NCI-H187 treated with DMSO at 0.1 percent for 48 hours (cell line): ENCODE measurements at places on chromosomes 2 and 18.

- DNase-seq, result no peak
These were observed 30.6 kb upstream of the PPP3R1 start for GRCh38 chr2:68282811-68283418.

DNA sequence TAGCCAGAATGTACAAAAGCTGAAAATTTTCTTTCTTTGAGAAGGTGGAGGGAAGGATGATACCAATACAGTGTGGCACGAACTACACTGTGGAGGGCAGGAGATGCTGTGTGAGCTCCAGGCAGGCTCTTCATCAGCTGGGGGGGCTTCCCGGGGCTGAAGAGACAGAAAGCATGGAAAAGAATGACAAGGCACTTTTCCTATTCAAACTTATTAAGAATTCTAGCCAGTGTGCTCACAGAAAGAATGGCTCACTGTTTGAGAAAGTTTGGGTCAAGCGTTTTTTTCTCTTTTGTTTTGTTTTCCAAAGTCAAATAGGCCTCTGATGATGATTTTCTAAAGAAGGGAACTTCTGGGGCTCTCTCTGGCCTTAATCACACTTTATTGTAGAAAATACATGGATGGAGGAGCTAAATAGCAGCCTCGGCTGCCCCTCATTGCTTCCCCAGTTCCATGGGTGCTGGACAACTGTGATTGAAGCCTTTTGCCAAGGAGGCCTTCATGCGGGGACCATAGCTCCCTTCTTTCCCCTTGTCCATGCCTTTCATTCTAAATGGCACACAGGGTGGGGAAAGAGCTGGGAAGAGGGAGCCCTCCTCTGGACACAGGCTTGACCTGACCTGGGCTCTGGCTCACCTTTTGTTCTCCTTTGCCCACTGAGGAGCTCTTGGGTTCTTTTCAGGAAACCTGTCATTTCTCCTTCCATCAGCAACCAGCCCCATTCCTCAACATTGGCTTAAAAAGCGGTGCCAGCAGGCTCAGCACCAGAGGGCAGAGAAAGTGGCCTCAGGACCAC lies 130.6 kb downstream of the TDRD15 start:
- DNase-seq, result no peak

DNA sequence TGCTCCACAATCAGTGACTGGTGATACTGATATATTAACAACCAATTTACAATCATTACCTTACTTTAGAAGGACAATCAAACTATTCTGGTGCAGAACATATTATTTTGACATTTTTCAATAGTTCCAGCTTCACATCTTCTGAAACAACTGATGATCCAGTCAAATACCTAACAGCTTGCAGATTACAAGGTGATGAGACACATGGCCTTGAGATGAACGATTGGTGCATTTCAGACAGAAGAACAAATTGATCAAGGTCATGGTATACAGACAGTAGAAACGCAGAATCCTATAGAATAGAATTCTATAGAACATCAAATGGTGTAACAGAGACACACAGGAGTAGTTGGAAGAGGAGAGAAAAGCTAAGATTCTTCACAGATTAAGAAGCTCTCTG lies 24.8 kb downstream of the SESTD1 start:
- no peak for DNase-seq

- no peak for DNase-seq
These were observed 35.2 kb upstream of the NAPG start for GRCh38 chr18:10490401-10491165.

DNA sequence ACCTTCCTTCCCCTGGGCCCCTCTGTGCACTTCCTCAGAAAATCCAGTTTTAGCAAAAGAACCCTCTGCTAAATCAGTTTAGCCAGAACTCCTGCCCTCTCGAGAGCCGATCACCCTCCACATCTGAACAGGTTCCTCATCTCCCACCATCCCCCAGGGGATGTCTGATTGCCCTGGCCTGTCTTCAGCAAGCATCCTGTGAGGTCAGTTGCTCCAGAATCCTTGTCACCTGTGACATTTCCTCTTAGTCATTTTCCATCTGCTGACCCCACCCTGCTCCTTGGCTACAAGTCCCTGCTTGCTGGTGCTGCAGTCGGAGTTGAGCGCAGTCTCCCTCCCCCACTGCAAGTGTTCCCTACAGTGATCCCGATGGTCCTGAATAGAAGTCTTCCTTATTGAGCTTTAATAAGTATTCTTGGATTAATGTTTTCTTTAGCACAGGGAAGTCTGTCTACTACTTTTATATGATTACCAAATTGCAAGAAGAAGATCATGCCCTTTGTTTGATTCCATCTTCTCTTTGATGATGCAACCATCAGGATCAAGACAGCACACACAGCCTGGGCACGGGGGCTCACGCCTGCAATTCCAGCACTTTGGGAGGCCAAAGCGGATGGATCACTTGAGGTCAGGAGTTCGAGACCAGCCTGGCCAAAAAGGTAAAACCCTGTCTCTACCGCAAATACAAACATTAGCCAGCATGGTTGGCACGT lies 30.9 kb upstream of the UBE2F start:
- no peak for DNase-seq

GRCh38 chr2:31246184-31246852 lies 12.4 kb downstream of the EHD3 start:
- no peak for DNase-seq

- no peak for DNase-seq
These were observed 194.0 kb downstream of the CAMKMT start for GRCh38 chr2:44555700-44556099.

DNA sequence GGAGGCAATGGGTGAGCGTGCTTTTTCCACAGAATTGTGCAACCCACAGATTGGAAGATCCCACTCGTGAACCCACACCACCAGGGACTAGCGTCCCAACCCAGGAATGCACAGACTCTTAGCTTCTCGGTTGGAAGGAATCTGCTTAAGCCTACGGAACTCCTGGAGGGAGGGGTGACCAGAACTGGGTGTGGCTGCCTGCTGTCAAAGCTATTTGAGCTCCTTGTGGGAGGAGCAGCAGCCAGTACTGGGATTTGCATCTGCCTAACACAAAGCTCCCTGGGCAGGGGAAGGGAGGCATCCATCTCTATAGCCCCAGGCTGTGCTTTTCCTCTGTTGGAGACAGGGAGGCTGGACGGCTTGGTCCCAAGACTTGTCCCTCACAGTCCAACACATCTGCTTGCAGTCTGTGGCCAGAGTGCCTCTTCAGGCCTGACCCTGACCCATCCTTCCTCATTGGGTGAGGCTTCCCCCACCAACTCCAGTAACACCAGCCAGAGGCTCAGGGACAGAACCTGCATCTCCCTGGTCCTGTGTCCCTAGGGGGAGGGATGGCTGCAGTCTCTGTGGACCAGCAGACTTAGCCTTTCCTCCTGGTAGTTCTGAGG lies 27.9 kb downstream of the HNMT start:
- DNase-seq, result no peak

- no peak for DNase-seq
These were observed 2.5 kb downstream of the TMBIM1 start for GRCh38 chr2:218289639-218290315.

DNA sequence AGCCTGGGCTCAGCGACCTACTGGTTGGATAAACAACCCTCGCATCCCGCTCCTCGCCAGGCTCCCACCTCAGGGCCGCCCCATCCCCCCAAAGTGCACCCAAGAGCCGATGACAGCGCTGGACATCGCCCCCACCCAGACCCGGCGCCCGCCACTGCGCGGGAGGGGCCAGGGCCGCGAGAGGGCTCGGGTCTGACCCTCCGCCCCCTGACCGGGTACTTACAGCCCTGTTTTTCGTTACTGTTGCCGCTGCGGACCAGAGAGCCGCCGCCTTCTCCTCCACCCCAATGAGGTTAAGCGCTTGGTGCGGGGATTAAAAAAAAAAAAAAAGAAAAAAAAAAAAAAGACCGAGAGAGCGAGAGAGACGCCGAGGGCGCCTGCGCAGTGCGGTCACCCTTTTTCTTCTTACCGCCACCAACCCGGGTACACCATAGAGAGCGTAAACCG lies at the start of gene CLASP1:
Gene CLASP1 (minus strand): TSS at position 314 of the 447 bp plus-strand sequence. CDS start 43,567 bp downstream, outside the sequence.
- no peak for DNase-seq

DNA sequence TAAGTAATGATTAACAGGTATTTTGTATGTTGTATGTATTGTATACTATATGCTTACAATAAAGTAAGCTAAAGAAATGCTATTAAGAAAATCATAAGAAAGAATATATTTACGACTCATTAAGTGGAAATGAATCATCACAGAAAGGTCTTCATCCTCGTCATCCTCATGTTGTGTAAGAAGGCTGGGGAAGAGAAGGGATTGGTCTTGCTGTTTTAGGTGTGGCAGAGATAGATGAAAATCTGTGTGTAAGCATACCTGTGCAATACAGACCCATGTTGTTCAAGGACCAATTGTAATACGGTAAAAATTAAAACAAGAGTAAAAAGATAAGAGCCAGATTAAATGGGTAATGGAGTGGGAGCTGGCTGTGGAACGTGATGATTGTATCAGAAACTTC lies 16.6 kb downstream of the SLC35F5 start:
- DNase-seq, result no peak

- no peak for DNase-seq
These were observed 46.9 kb downstream of the ODC1 start for GRCh38 chr2:10400978-10401951.

DNA sequence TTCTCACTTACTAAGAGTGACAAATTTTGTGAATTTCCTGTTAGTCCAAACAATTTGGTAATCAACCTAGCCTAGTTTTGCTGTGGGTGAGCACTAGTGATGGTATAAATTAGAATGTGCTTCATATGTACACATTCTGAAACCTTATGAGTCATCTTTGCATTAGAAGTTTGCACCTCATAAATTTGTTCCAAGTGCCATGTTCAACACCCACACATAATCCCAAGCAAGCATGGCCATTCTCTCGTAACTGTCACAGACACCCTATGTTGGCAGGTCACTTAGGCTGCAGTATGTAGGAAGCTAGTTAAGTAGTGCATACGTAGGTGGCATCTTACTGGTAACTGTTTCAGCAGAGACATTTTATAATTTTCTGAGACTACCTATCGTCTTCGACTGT lies 46.9 kb downstream of the NAB1 start:
- no peak for DNase-seq

DNA sequence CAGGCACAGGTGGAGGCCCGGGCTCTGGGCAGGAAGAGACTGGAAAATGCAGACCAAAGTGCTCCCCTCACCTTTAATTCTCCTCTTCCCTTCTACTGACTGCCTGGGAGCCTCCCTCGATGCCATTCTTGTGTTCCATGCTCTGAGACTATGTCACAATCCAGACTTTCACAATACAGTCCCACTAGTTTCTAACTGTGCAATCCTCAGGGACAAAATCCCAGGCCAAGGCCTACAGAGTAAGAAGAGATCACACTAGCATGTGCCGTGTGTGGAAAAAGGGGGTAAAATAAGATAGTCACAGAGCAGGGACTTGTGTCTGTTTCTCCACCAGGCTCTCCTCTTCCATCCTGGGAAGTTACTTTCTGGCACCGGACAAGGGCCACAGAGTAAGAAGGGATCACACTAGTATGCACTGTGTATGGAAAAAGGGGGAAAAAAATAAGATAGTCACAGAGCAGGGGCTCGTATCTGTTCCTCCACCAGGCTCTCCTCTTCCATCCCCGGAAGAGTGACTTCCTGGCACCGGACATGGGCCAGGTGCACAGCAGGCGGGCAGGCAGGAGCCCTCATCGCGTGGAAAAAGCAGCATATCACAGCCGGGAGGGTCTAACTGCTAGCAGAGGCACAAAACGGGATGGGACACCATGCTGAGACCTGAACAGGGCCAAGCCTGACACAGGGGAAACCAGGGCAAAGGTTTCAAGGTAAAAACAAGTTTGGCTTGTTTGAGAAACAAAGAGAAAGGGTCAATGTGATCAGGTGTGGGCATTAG lies 9.6 kb downstream of the CYB5A start:
- DNase-seq, result no peak

DNA sequence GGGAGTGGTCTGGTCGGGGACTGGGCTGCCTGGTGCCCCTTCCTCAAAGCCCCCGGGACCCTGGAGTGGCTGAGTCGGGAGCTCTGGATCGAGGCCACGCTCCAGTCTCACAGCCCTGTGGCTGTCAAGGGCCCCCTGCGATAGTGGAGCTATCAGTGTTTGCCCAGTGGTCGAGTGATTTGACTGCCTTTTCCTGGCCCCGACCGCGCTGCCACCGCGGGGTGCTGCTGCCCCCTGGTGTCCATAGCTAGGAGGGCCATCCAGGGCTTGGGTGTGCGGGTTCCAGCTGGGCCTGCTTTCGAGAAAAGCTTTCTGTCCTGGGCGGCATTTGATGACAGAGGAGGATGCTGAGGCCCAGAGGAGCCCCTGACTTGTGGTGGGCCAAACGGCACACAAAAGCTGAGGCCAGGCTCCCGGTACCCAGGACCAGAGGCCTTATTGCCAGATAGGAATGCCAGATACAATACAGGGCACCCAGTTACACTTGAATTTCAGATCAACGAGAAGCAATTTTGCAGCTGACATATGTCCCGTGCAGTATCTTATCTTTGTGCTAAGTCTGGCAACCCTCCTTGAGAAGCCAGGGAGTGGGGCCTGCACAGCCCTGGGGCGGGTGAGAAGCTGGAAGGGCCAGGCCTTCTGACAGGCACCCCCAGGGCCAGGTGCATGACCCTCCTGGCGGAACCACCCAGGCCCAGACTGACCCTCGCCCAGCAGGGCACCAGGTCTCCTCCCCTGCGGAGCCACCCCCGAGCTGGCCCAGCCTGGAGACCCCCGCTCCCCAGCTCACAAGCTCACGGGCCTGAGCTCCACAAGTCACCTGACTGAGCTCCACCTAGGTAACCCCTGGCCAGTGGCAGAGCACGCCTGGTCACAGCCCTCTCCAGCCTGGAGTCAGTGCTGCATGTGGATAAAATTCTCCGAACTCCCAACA lies 13.0 kb downstream of the ODC1 start:
- peak; percentile 46 for DNase-seq

- DNase-seq, result no peak
These were observed 42.6 kb downstream of the HDAC4 start for GRCh38 chr2:239358062-239358754.

GRCh38 chr2:99845296-99845695 lies 297.1 kb downstream of the AFF3 start:
- DNase-seq, result no peak

- DNase-seq, result no peak
These were observed 40.4 kb downstream of the GRHL1 start for GRCh38 chr2:9991829-9992273.

GRCh38 chr2:221573430-221574230 lies 1.5 kb upstream of the EPHA4 start:
- no peak for DNase-seq

DNA sequence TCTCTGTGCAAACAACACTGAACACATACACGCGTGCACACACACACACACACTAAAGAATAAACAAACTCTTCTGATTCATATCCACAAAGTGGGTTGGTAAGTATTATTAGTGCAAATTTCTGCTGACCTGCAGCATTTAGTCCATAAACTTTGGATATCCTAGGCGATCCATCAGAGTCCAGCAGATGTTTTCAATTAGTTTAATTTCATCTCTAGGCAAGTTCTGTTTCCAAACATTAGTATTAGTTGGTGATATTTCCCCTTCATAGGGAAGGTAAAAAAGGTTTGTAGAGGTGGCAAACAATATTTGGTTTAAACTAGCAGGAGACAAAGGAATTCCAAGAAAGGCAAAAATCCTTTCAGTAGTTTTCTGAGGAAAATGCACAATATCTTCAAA lies 5.7 kb downstream of the DSEL start:
- DNase-seq, result no peak

- no peak for DNase-seq
These were observed 9.5 kb downstream of the ITGA6 start for GRCh38 chr2:172436889-172437288.
